ENCODE measurements at places on chromosomes 3 and 15.

- no peak for DNase-seq
Observed at GRCh38 chr3:25040748-25041147, 387.3 kb upstream of the RARB start.

GRCh38 chr15:41258750-41259471 lies 27.8 kb downstream of the CHP1 start:
- no peak for DNase-seq

- DNase-seq: no peak
Observed at GRCh38 chr3:125310623-125311081, 64.5 kb downstream of the ZNF148 start.

- no peak for DNase-seq
Observed at GRCh38 chr3:113242096-113242581, 30.8 kb downstream of the BOC start.

- no peak for DNase-seq
Observed at GRCh38 chr3:44761101-44761423, 357 bp downstream of the KIAA1143 start.

Measured in NCI-H1436 (cell line).